Heart left ventricle (tissue), 16 donors: ENCODE measurements at places on chromosomes 12 and 14. TPM values are rescaled to one million over a fixed set of nuclear protein-coding genes. Genes with fewer than 3 reads are reported as not detected.

BMP4 gene
- 3.1 TPM for polyA plus RNA-seq

STAC3 gene
- polyA plus RNA-seq = 0.67 TPM

KCNK13 gene
- polyA plus RNA-seq = 0.53 TPM

RASSF9 gene
- polyA plus RNA-seq = 1.4 TPM

GRCh38 chr12:95551913-95552516 is 739 bp upstream of the USP44 start:
- no peak for DNase-seq

GRCh38 chr12:1046727-1047126 is 55.7 kb downstream of the ERC1 start:
- DNase-seq = no peak

- DNase-seq = no peak
Measured at GRCh38 chr14:71452539-71452938, 479.7 kb upstream of the RGS6 start.

DNA sequence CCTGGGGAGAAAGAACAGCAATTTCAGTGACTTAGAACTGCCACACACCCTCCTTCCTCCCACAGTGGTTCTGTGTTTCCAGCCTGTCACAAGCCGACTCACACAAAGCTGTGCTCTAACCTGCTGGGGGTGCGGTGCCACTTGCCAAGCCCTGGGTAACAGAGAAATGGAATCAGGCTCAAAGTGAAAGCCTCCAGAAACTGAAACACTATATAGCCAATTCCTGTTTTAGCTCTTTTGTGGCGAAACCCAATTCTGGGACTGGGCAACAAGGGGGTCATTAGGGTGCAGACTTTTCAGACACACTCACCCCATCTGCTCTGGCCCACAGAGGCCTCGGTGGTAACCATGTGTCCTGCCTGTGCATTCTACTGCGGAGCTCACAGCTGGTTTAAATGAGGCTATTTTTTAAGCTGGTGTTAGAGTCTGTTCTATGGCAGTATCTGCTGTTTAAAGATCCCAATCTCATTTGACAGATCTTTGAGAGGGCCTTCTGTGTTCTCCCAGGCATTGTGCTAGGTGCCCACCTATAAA is 15.2 kb upstream of the ACTR6 start:
- DNase-seq = no peak

- DNase-seq = no peak
Measured at GRCh38 chr14:21723431-21724045, 49.9 kb upstream of the OR4E1 start.
